Glomerular endothelial cell (primary cell): ENCODE measurements at places on chromosomes 2 and 18. TPM values are rescaled to one million over a fixed set of nuclear protein-coding genes. Genes with fewer than 3 reads are reported as not detected.

The SERPINB3 gene
- total RNA-seq, result not detected in 2 replicates

The FIGN gene
- total RNA-seq, result 3.0 and 4.7 TPM in 2 replicates

DNA sequence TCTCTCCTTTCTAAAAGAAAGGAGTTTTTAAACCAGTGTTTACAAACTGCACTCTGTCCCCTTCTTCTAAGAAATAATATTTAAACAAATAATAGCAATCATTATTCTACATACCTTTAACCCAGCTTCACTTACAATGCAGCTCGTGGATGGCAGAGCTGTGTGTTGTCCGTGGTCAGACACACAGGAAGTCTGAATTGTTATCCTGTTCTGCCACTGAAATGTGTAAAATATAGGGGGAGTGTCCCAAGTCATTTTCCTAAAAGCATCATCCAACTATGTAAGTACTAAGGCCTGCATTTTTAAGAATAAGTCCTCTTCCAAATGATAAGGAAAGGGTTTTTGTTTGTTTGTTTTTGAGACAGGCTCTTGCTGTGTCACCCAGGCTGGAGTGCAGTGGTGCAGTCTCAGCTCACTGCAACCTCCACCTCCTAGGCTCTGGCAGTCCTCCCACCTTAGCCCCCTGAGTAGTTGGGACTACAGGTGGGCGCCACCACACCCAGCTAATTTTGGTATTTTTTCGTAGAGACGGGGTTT lies 2.7 kb upstream of the PPP4R1 start:
- no peak for DNase-seq

GRCh38 chr2:42922790-42923579 lies 130.6 kb upstream of the HAAO start:
- no peak for DNase-seq

DNA sequence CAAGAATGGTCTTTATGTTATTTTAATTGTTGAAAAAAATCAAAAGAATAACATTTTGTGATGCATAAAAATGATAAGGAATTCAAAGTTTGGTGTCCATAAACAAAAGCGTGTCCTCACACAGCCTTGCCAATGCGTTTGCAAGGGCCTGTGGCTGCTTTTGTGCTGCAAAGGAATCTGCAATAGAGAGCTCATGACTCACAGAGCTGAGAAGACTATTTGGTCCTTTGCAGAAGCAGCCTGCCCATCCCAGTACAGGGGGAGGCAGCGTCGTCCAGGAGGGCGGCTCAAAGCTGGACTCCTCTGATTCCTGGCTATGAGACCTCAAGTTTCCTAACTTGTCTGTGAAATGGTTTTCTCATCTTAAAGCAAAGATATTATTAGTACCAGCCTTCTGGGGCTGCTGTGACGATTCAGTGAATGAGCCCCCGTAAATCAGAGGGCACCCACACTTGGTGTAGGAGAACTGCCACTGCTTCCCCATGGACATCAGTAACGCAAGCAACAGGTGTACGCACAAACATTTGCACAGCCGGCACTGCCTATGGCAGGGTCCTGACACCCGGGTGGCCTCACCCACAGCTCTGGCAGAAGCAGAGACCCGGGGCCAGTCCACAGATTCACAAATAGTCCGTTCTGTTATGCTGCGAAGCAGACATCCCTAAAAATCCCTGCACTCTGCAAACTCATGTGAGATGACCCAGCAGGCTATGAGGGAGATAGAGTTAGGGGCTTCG lies 70.6 kb upstream of the ASAP2 start:
- DNase-seq, result no peak
